M059J (cell line): ENCODE measurements at places on chromosomes 13 and 19. TPM values are rescaled to one million over a fixed set of nuclear protein-coding genes. Genes with fewer than 3 reads are reported as not detected.

Gene CGB5
- 7.3 and 8.1 TPM in 2 replicates for total RNA-seq

Gene CILP2
- 0.22 and 0.99 TPM in 2 replicates for total RNA-seq

Gene RNF225
- not detected in 2 replicates for total RNA-seq

Gene ANGPTL4
- total RNA-seq, result 0.27 and 0.91 TPM in 2 replicates

Gene SIAH3
- 0.10 and 0.37 TPM in 2 replicates for total RNA-seq

Gene ZNF83
- total RNA-seq, result 27.1 and 54.4 TPM in 2 replicates

Gene NXNL1
- total RNA-seq, result not detected in 2 replicates
